Stimulated activated CD4-positive, alpha-beta T cell treated with anti-CD3 and anti-CD28 coated beads, Interleukin-12 subunit alpha, Interleukin-12 subunit beta, amount 100 ng/mL, for 24 hours (primary cell): ENCODE measurements at places on chromosomes 16 and 17.

DNA sequence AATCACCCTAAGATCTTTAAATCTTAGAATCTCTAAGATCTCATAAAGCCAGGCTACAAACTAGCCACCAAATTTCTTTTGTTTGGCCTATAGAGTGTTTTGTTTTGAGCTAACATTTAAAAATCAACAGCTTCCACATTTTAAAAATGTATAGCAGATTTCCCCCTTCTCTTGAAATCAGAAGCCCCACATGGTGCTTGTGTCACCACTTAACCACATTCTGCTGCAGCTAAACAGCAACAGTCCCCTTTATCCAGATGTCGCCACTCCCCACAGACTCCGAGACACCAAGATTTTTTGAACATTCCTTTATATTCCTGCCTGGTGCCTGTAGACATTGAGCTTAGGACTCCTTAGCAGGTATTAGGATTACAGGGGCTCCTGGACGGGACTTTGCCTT is 16.0 kb downstream of the GUCY2D start:
- no peak for DNase-seq

GRCh38 chr16:27273330-27273669 is 4.7 kb upstream of the NSMCE1 start:
- no peak for DNase-seq

GRCh38 chr16:85029408-85029784 is 1.8 kb downstream of the KIAA0513 start:
- peak; percentile 44 for DNase-seq

DNA sequence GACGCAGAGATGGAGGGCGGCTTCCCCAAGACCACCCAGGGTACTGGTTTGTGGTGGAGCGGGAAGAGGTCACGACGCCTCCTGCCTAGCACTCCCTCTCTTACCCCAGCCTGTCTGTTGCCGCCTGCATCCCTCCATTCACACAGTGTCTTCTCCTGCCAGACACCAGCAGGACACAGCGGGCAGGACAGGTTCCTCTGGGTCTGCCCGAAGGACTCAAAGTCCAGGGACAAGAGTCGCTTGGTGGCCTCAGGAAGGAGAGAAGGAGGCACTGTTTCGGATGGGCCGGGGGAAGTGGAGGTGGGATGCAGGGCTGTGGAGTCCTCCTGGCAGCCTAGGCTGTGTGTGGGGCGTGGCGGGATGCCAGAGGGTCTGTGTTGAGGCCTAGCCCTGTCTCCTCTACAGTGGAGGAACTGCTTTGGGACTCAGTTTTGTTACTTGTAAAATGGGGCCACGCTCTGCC is 19.6 kb upstream of the TNS4 start:
- no peak for DNase-seq

GRCh38 chr17:81315129-81315884 is 20.2 kb upstream of the SLC38A10 start:
- DNase-seq, result no peak

GRCh38 chr16:15942931-15943690 is 6.3 kb upstream of the ABCC1 start:
- DNase-seq, result no peak

GRCh38 chr17:60819447-60820130 is 141.9 kb downstream of the BCAS3 start:
- no peak for DNase-seq

GRCh38 chr17:73311428-73311780 is 397 bp downstream of the CDC42EP4 start:
- no peak for DNase-seq

GRCh38 chr17:17904166-17905035 is 67.6 kb upstream of the SREBF1 start:
- no peak for DNase-seq

- no peak for DNase-seq
These were observed 25.2 kb downstream of the B4GALNT2 start for GRCh38 chr17:49157784-49158183.

DNA sequence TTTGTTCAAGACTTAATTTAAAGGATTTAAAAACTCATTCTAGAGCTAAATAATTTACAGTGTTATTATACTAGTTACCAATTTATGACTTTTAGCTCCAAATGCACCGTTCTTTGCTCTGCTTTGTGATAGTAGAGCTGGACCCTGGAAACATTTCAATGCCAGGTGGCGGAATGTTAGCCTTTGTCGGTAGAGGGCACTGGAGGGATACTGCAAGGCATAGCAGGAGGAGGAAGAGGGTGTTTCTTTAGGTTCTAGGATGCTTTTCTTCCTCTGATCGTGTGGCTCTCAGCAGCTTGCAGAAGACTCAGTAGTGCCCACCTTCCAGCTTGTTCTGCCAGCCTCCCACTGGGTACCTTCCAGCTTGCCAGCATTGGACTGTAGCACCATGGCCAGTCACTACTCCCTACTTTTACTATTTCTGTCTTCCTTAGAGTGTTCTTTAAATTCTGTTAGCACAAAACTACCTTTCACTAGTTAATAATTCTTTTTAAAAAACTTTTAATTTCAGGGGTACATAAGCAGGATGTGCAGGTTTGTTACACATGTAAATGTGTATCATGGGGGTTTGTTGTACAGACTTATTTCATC is 325.3 kb downstream of the UTP18 start:
- no peak for DNase-seq

GRCh38 chr17:58121925-58122324 is 26.3 kb upstream of the OR4D1 start:
- no peak for DNase-seq

DNA sequence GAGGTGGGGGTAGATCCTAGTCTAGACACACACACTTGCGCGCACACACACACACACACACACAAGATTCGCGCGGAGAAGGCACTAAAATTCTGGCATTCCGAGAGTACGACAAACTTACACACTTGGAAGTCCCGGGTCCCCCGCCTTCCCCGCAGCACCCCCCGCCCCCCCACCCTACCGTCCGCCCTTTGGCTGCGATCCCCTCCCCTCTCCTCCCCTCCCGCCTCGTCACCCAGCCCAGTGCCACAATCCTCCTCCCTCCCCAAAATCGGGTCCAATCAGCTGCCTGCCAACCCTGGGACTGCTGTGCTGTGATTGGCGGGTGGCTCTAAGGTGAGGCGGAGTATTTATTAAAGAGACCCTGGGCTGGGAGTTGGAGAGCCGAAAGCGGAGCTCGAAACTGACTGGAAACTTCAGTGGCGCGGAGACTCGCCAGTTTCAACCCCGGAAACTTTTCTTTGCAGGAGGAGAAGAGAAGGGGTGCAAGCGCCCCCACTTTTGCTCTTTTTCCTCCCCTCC is at the start of gene SOX9:
Gene SOX9 (plus strand): TSS at position 379 of the 522 bp plus-strand sequence. CDS start 372 bp downstream, outside the sequence.
- no peak for DNase-seq

GRCh38 chr16:64478252-64478906 is 643.5 kb downstream of the CDH11 start:
- DNase-seq, result no peak

DNA sequence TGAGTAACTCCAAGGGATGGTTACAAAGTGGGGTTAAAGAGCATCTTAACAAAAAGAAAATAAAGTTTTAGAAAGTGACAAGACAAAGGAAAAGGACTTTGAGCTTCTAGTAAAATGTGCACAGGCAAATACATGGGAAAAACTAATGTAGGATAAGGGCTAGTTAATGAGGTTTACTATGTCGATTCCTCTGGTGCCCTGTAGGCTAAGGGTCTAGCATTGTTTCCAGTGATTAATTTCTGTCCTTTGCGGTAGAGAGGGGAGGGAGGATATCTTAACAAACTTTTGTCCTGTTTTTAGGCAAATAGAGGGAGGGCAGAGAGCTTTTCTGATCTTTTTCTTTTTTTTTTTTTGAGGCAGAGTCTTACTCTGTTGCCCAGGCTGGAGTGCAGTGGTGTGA is 96.6 kb upstream of the SIAH1 start:
- no peak for DNase-seq

DNA sequence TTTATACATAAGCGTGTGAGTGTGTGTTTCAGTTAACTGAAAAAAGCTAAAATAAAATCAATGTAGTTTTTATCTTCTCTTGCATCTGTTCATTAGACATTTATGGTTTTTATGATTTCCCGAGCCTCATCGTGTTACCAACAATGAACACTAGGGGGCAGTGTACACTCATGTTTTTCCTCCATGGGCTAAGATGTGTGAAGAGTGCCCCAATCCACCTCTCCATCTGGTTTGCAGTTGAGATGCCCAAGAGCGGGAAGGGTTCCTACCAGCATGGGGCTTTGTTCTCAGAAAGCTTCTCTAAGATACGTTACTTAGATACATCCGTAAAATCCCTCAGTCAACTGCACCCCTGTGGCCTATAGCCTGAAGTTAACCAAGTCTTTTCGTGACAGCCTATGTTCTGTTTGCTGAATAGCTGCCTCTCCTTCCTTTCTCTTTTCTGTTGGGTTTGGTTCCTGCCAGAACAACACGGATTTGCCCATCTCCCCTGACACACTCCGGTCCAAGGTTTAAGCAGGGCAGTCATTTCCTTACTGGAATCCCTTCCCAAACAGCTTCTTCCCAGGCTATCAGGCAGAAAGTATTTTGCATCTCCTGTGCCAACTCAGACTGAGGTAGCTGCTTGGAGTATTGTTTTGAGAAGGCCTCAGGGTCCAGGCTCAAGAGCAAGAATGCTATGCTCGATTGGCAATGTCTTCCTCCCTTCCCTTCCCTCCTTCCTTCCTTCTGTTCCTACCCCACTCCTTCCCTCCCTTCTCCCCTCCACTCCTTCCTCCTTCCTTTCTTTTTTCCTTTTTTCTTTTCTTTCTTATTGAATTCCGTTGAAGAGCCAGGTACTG is 12.9 kb upstream of the ELAC2 start:
- peak; percentile 24 for DNase-seq

DNA sequence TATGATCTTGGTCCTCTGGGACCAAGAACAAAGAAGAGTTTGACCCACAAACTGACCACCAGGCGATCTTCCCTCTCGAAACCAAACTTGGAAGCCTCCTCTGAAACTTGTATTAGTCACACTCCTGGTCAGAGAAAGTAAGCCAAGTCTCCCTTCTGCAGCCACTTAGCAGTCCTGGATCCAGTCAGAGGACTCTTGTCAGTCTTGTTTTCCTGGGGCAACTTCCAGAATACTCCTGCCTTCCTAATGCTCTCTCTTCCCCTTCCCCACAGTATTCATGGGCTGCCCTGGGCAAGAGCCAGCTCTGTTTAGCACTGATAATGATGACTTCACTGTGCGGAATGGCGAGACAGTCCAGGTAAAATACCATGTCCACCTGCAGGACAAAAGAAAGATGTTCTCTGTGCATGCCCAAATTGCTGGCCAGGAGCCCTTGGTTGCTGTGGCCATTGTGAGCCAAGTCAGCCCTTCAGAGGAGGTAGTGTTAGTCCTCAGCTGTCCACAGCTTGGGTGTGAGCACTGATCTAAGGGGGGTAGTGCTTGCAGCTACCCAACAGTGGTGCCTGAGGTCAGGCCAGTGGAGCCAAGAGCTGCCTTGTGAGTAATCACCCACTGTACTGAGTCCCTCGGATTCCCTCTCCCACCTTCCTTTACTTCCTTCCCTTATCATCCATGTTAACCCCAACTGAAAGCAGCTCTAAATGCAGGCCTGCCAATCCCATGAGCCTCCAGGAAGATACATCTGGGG is 31.2 kb downstream of the CDH3 start:
- DNase-seq, result no peak

- no peak for DNase-seq
These were observed 636.7 kb upstream of the KIF2B start for GRCh38 chr17:53186001-53186400.

DNA sequence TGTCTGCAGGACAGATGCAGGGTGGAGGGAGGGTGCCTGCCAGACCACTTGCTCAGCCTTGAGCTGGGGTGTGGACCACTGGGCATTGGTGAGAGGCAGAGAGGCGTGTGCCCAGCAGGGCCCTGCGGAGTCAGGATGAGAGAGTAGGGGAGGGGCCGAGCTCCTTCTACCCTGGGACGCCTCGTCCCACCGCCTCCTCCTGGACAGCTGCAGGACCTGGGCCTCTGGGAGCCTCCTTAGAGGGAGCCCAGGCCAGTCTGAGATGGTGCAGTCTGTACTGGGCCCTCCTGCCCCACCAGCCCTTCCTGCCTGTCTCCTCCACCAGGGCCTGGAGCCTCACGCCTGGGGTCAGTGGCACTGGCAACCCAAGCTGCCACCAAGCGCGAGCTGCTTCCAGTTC is 35.9 kb upstream of the ACSF3 start:
- DNase-seq, result no peak

GRCh38 chr16:51450909-51451308 is 299.8 kb upstream of the SALL1 start:
- no peak for DNase-seq

GRCh38 chr17:56690441-56691291 is 97.2 kb downstream of the NOG start:
- no peak for DNase-seq

- no peak for DNase-seq
These were observed 232.4 kb downstream of the CBLN1 start for GRCh38 chr16:49049191-49049590.

- no peak for DNase-seq
These were observed 54.9 kb upstream of the CHMP6 start for GRCh38 chr17:80936723-80937122.

DNA sequence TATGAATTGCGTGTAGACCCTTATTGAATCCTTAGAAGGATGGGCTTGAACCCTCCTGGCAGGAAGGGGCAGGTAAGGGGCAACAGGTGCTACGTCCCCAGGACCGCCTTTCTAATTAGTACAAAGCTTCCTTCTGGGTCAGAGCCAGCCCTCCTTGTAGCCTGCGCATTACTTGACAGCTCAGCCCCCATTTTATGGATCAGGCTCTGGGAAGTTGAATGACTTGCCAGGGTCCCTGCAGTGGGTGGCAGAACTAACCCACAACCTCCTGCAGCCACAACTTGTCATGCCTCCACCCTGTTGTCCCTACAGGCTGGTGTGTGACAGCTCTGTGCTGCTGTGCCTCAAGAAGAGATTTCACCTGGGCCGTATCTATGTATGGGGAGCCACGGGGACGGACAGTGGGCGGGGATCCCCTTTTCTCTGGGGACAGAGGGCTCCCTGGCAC is 2.7 kb downstream of the MYO15B start:
- no peak for DNase-seq

GRCh38 chr17:49890852-49891251 is 43.0 kb upstream of the TAC4 start:
- DNase-seq, result no peak

GRCh38 chr17:81365148-81365600 is 30.1 kb upstream of the BAHCC1 start:
- no peak for DNase-seq

DNA sequence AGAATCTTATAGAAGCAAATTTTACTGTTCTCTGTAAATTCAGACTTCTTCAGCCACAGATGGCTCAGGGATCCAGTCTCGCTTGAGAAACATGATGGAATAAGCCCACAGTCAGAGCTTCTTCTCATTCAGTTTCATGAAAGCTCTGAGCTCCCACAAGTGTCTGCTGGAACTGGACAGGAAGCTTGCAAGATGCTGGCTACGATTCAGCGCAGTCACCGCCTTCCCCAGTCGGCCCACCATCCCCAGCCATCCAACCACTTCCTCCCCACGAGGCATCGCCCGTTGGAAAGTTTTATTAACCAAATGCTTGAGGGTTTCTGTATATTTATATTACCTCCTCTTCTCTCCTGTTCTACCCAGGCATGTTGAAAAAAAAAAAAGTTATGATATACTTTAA is 171.7 kb downstream of the ZFHX3 start:
- no peak for DNase-seq
